ENCODE measurements at places on chromosomes 1 and 21. TPM values are rescaled to one million over a fixed set of nuclear protein-coding genes. Genes with fewer than 3 reads are reported as not detected.

Gene CACHD1
- 3.2 TPM for total RNA-seq

Gene FCGR3B
- not detected for total RNA-seq

Gene FGR
- total RNA-seq: not detected

Gene ALPL
- total RNA-seq: not detected

Gene HES5
- total RNA-seq: not detected

Gene CR1L
- total RNA-seq: not detected

Gene LCE1C
- not detected for total RNA-seq

Gene GJA8
- not detected for total RNA-seq

Gene NR5A2
- total RNA-seq: 14.3 TPM

Measured in epithelial cell of umbilical artery (primary cell).